CD4-positive, alpha-beta T cell (primary cell): ENCODE measurements at places on chromosomes 12 and 14.

DNA sequence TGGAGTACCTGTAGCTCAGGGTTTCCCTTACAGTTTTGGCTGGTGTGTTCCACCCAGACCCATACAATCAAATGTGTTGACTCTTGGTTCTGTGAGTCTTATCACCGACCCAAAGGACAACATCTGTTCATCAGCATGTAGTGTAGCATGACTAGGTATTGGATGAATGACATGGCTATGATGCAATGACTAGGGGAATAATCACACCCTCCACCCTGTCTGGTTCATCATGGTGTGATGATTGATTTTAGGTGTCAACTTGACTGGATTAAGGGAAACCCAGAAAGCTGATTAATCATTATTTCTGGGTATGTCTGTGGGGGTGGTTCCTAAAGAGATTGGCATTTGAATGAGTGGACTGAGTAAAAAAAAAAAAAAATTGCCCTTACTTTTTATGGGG is 311.3 kb downstream of the DPF3 start:
- no peak for DNase-seq

DNA sequence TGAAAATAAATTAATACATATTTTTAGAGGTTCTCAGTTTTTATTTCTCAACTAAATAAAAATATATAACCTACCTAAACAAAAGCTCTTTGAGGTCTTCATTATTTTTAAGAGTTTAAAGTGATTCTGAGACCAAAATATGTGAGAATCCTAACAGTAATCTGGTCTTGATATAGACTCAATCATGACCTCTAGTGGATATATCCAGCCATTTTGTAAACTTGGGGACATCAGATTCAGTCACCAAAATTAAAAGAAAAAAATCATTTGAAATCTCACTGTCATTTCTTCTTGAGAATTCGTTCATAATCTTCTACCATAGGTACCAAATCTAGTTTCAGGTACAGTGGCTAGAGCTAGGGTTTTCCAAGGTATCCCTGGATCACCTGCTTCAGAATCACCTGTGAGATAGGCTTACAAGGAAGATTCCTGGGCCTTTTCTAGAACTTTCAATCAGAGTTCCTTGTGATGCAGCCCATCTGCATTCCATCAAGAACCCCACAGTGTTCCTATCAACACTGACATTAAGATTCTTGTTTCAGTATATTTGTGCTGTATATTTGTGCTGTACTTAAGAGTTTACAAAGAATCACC is 214.9 kb downstream of the ADAMTS20 start:
- DNase-seq, result no peak

- DNase-seq, result no peak
Measured at GRCh38 chr12:39660101-39660500, 40.5 kb upstream of the ABCD2 start.

DNA sequence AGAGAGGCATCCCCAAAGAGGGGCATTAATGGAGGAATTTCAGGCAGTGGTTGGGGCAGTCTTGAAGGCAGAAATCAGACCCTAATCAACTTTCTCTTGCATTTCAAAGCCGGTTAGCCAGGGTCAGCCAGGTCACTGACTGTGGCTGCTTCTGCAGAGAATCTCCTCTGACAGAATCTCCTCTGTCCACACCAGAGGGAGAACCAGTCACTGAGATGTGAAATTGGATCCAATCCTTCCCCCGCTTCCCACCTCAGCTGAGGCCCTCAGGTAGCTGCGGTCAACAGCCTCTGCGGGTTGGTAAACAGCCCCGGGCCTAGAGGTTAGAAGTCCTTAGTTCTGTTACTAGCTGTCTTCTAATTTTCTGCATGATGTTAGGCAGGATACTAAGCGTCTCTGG is 39.8 kb upstream of the NUAK1 start:
- no peak for DNase-seq
